ENCODE measurements at places on chromosomes 3 and 15.

- DNase-seq: no peak
Measured at GRCh38 chr3:22045882-22046281, 294.9 kb upstream of the ZNF385D start.

DNA sequence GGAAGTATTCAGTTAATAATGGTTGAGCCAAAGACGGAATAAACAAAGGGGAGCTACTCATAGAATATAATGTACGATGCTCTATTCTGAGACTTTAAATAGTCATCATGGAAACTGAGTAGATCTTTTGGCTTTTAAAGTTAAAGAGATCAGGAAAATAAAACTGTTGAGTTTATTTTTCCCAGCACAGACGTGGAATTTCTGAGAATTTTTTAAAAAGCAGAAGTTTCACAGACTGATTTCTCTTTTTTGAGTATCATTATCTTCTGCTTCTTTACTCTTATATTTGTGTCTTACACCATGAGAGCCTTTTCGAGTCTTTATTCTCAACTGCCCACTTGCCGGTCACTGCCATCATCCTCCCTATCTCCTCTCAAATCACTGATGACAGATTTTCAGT lies 13.2 kb downstream of the P2RY14 start:
- DNase-seq: no peak

GRCh38 chr3:44056446-44057240 lies 185.0 kb upstream of the TOPAZ1 start:
- DNase-seq: no peak

- no peak for DNase-seq
Measured at GRCh38 chr15:89140595-89140994, 52.3 kb downstream of the ABHD2 start.

DNA sequence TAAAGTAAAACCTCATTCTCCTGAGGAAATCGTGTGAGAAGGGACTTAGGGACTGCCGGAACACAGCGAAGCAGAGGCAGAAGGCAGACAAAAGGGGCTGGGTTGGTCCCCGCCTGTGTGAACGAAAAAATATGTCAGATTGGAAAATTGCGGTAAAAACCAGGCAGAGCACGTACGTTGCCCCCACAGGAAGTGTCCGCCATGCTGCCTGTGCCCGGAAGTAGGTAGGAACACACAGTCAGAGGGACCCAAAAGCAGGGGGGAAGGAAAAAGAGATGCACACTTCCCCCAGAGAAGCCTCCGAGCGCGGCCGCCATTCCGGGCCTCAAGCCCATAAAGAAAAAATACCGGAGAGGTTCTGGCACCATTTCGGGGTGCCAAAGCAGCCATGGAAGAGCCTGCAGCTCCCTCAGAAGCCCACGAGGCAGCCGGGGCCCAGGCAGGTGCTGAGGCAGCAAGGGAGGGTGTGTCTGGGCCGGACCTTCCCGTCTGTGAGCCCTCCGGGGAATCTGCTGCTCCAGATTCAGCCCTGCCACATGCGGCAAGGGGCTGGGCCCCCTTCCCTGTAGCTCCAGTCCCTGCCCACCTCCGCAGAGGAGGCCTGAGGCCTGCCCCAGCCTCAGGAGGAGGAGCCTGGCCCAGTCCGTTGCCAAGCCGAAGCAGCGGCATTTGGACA lies at the start of gene MKRN3:
Gene MKRN3 (plus strand): TSS at position 280 of the 676 bp plus-strand sequence. CDS start 109 bp downstream, at position 389.
- DNase-seq: no peak

- peak; percentile 12 for DNase-seq
Measured at GRCh38 chr3:36678216-36679013, 85.9 kb downstream of the DCLK3 start.

DNA sequence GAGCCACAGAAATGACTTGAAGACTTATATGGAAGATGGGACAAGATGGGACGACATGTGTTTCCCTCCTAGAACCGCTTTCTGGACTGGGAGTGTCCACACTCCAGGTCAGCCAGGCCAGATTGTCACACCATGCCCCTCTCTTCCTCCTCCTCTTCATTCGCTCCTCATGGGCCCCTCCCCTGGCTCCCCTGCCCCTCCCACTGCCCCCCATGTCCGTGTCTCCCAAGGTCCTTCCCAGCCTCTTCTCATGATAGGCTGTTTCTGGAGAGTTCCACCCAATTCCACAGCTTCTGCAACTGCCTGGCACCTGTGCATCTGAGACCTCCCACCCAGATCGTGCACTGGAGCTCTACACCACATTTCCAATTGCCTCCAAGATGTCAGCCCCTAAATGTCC lies 6.6 kb downstream of the MYO5C start:
- no peak for DNase-seq

DNA sequence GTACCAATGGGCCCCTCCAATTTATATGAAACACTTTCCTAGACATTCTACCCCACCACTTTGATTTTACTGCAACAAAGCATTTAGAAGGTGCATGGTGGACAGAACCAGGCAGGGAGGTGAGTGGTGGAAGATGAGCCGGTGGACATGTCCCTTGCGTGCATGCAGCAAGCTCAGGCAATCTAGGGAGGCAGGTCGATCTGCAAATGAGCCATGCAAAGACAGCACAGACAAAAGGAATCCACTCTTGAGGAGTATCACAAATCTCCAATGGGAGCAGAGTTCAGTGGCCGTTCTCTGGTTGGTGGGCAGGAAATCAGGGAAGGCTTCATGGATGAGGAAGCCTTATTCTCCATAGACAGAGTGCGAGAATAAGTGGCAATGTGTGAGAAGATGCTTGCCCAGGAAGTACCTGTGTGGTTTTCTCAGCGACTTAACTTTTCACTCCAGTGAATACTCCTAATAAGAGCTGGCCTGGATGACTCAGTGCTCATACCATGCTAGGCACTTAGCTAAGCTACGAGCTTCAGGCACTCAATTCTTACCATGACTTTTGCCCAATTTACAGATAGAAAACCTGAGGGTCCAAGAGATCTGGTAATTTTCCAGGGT lies 152.5 kb downstream of the FOXP1 start:
- no peak for DNase-seq

DNA sequence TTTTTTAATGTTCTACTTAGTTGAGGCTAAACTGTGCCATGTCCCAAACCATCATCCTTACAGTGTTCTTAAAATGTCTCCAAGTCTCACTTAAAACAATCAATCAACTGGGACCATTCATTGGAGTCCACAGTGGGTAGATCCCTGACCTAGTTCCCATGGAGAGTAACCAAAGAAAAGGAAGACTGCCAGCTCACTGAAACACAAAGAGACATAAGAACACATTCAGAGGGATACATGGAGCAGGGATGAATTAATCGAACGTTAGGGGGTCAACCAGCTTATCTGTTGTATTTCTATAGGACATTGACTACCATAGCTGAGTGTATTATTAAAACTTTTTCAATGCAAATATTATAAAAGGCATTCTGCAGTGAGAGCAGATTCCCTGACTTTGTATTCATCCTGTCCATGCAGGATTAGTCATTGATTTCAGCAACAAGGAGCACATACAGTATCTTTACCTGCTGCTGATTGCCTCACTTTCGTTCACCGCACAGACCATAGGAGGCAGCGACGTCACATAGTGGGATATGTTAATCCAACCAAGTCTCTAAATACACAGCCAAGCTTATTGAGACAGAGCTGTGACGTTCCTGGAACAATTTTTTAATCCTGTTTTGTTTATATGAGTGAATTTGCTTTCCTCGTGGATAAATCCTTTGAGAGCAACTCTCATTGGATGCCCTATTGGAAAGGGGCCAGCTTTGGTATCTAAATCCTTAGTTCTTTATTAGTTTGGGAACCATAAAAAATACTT lies 364.9 kb upstream of the RBMS3 start:
- DNase-seq: peak; percentile 18

GRCh38 chr15:64092864-64093626 lies 593 bp downstream of the CIAO2A start:
- DNase-seq: peak; percentile 51

DNA sequence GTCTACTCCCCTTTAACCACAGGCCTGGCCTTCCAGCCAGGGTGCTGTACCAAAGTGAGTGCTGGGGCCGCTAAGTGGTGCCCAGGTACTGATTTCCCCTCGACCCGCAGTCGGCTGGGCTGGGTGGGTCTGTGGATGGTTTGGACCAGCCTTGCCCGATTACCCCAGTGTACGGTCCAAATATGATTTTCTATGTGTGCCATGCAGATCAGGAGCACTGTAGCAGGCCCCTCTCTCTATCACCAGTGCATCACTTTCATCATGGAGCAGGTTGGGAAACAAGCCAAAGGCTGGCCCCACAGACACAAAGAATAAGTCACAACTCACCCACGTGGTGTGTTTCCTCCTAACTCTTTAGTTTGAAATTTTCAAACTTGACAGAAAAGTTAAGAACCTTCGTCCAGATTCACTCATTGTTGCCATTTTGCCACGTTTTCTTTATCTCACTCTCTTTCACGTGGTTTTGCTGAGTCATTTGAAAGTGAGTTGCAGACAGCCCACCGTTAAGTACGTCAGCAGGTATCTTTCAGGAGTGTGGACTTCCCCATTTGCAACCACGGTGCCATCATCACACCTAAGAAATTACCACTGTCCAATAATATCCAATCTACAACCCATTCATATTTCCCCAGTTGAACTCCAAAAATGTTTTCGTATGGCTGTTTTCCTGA lies 37.0 kb downstream of the ZNF710 start:
- no peak for DNase-seq

- no peak for DNase-seq
Measured at GRCh38 chr15:71357967-71358366, 242.7 kb downstream of the THSD4 start.

GRCh38 chr3:148757238-148758215 lies 59.8 kb downstream of the AGTR1 start:
- DNase-seq: no peak

DNA sequence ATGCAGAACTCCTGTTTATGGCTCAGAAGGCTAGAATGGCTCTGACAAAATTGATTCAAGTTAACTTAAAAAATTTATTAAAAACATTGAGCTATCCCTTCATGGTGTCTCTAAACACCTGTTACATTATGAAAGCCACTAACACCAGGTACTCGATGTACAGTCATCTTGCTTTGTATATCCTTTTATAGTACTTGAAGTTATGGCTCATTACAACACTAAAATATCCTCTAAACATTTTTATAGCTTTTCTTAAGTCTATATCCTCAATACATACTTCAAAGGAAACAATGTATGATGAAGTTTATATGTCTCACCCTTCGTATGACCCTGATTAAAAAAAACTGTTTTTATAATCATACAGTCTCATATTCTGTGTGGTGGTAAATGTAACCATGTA lies 38.2 kb downstream of the SLITRK3 start:
- DNase-seq: no peak

DNA sequence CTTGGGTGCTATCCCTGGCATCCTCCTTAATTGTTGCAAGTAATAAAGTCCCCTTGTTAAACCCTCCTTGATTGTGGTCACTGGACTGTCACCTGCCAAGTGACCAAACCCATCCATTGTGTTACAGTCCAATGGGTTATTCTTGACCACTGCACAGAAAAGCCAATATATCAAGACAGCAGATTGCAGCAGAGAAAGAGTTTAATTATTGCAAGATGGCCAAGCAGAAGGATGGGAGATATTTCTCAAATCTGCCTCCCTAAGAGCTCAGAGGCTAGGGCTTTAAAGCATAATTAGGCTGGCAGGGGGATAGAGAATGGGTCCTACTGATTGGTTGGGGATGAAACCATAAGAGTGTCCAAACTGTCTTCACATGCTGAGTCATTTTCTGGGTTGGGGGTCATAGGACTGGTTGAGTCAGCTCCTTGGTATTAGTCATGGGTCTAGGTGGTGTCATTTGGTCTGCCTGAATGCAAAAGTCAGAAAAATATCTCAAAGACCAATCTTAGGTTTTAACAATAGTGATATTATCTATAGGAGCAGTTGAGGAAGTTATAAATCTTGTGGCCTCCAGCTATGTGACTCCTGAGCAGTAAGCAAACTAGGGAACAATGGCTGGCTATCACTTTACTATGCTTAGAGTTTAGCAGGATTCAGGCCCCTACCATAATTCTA lies 19.1 kb upstream of the XYLB start:
- DNase-seq: no peak

GRCh38 chr3:149947231-149947630 lies 23.5 kb downstream of the PFN2 start:
- DNase-seq: no peak

- no peak for DNase-seq
Measured at GRCh38 chr15:43899928-43900327, 73.1 kb downstream of the WDR76 start.

DNA sequence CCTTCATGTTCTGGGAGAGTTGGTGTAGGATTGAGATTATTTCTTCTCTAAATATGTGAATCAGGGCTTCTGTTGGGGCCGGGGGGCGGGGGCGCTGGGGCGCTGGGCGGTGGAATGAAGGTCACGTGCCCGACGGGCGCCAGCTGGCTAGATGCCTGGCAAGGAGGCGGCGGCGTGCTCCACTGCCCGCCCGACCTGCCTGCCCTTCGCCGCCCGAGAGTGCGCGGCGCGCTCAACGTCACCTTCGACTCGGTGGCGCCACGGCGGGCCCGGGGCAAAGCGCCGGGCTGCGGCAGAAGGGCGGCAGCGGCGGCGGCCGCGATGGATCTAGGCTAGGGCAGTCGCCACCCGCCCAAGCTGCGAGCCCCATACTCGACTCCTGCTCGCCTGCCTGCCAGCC lies 47.0 kb upstream of the LHFPL4 start:
- no peak for DNase-seq

- no peak for DNase-seq
Measured at GRCh38 chr3:195458316-195458717, 15.5 kb upstream of the ACAP2 start.

DNA sequence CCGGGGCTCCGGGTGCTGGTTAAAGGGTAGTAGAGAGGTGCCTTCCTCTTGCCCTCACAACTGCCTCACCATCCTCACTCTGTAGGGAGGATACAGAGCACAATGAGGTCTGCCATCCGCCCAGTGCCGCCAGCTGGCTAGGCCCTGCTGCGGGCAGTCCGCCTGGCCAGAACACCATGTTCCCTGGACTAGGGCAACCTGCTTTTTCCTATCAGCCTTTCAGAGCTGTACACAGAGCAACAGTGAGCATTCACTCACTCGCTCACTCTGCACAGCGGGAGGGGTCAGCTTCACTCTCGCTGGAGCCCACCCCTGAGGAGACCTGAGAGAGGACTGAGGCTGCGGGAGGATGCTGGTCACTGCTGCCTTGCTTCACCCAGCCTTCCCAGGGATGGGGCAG lies 218.7 kb upstream of the CHRNA7 start:
- DNase-seq: no peak

DNA sequence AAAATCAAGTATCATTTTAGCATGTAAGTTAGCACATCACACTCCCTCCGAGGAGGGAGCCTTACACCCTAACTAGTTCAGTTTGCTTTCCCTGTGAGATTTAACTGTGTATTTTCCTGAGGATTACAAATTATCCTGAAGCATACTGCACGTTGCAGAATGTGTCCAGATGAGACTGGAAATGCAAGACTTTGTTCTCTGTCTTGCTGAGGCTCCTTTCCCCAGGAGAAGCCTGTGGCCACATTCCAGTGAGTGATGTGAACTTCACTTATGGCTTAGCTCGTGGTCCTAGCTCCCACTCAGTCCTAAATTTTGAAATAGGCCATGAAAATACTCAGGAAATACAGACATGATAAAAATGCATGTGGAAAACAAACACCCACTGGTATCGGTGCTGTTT lies 23.7 kb downstream of the PDZRN3 start:
- DNase-seq: no peak

Data from SJSA1 (cell line).